ENCODE measurements at places on chromosomes 5 and 9.
A peak's percentile ranks its signal among the peaks of the same experiment; 100 is the strongest.

DNA sequence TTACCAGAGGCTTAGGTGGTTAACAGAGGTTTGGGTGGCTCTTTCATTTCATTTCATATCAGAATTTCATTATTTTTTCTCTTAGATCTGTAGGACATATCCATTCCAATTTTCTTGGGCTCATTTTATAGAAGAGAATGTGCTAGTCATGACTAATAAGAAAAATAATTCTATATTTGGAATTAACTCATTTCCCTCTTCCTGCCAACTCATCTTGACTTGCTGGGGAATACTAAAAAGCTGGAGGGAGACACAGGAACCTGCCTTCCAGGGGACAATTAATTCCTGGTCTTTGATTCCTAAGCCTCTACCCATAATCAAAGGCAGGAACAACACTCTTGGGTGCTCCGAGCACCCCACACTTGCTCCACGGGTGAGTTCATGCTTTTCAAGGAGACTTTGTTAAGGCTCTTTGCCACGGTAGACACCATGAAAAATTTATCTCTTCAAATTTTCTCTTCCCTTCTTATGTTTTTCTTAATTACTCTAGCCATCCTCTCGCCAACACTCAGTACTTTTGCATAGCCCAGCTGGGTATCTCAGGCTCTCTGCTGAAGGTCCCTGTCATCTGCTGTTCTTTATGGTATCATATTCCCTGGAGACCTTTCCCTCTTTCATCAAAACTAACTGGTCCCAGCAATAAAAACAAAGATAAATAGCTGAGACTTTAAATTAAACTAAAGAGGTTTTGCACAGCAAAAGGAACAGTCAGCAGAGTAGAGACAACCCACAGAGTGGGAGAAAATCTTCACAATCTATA, 273.9 kb downstream of the NPR3 start:
- DNase-seq, result no peak

GRCh38 chr5:82808960-82809359, 268.2 kb downstream of the TMEM167A start:
- DNase-seq, result no peak

DNA sequence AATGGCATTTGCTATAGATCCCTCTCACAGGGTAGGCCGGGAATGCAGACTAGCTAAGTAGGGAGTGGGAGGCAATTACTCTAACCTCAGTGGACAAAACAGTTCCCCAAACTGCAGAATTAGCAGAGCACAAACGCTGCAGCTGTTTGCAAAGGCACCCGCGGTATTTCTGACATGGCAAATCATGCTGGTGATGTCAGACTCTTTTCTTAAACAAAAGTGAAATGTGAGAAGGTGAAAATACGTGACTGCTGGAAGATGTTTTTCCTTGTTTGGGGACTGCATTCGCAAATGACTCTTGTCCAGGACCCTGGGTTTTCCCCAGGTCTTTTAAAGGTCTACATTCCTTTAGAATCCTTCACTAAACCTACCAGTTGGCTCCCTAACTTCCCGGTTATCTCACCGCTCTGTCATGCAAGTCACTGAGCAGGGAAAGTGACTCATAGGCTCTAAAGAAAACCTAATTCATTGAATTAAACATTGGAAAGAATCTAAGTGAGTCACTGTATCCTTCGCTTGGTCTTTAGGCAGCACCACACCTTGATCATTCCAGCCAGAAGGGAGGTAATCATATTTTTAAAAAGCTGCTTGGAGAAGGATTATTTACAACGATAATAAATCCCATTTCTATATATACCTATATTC, 91.5 kb upstream of the DNAH5 start:
- DNase-seq, result peak; percentile 45

GRCh38 chr9:81490605-81491331, 198.6 kb downstream of the TLE1 start:
- DNase-seq, result no peak

GRCh38 chr9:91185193-91185886, 176.4 kb downstream of the AUH start:
- no peak for DNase-seq

DNA sequence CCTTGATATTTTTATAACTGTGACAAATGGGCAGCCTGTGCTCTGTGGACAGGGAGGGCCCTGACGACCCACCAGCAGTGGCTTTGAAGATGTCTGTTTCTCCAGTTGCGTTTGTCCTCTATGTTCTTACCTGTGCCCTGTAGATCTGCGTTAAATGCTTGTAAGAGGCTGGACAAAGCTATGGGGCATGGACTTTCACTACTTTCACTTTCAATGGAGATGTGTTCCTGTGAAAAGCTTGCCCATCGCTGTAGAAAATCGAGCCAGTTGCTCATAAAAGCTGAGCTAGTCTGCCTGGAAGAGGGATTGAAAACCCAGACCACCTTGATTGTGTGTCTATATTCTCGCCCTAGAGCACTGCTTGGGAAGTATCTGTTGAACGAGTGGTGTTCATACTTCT, 74.1 kb downstream of the PSAT1 start:
- no peak for DNase-seq

DNA sequence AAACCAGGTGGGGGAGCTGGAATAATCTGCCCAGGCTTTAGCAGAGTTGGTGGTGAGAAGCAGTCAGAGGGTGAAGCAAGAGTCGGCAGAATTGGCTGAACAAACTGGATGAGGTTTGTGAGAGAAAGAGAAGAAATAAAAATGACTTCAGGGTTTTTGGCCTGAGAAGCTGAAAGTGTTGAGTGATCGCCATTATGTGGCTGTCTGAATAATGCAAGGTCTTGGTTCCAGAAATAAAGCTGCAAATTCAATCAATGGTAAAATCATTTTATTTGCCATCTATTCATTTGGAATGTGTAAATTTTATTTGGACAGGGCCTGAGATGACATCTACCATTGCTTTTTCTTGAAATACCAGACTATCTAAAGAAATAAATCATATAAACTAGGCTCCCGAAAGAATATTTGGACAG, 50.4 kb upstream of the DAB2 start:
- no peak for DNase-seq

GRCh38 chr5:122405751-122406150, 93.7 kb downstream of the SNCAIP start:
- no peak for DNase-seq

- no peak for DNase-seq
These were observed 899 bp upstream of the MED10 start for GRCh38 chr5:6379246-6379645.

DNA sequence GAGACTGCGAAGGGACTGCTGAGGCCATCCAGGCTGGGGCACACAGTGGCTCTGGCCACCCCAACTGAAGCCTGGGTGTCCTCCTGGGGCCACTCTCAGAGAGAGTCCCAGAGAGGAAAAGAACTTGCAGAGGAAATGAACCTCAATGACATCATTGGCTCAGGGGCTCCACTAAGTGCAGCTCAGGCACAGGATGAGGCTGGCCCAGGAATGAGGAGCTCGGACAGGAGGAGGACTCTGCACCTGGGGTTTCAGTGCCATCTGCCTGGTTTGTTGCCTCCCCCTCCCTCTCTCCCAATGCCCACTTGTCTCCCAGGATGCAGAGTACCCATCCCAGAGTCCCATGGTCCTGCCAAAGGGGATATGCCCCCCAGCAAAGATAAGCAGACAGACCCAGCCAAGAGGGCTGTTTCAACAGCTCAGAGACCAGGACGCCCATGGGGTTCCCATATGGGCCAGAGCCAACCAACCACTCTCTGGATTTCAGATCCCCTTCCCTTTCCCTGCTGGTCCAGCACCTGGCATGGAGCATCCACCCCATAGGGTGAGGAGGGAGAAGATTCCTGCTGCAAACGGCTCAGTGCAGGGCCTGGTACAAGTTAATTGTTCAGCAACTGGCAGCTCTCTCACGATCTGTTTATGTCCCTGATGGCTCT, 26.9 kb upstream of the OLFM1 start:
- no peak for DNase-seq
